ENCODE measurements at places on chromosomes 1 and 21.

DNA sequence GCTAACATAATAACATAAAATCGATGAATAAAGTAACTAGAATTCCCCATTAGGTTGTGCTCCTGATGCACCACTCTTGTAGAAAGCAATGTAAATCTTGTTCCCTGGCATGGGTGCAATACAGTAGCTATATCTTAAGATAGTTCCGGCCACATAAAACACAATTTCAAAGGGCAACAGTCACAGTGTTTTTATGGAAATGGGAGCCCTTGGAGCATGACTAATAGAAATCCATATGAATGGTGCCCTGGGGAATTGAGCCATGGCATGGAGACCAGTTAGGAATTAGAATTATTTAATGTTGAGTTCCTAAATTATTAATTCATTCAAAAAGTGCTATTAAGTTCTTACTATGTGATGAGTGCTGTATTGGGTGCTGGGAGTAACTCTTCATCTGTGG, 118.7 kb downstream of the KCNK2 start:
- DNase-seq, result no peak

DNA sequence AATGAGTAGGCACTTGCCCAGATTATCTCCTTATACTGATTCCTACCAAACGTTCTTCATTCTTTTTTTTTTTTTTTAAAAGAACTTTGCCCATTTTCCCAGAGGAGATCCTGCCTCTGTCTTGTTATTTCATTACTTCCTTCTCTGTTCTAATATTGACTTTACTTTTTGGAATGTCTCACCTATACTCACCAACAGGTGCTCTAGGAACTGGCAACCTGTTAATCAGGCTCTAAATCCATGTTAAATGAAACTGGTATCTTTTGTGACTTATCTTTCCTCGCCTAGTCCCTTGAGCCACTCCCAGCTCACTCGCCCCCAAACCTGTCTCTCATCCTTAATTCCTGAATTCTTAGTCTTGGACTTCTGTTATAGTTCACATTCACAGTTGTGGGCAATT, 1.2 kb upstream of the CRCT1 start:
- no peak for DNase-seq

GRCh38 chr1:200923601-200924000, 28.9 kb downstream of the INAVA start:
- DNase-seq, result no peak

- no peak for DNase-seq
Measured at GRCh38 chr1:239676522-239677273, 290.3 kb downstream of the CHRM3 start.

- no peak for DNase-seq
Measured at GRCh38 chr1:31581821-31582810, 5.8 kb downstream of the TINAGL1 start.

DNA sequence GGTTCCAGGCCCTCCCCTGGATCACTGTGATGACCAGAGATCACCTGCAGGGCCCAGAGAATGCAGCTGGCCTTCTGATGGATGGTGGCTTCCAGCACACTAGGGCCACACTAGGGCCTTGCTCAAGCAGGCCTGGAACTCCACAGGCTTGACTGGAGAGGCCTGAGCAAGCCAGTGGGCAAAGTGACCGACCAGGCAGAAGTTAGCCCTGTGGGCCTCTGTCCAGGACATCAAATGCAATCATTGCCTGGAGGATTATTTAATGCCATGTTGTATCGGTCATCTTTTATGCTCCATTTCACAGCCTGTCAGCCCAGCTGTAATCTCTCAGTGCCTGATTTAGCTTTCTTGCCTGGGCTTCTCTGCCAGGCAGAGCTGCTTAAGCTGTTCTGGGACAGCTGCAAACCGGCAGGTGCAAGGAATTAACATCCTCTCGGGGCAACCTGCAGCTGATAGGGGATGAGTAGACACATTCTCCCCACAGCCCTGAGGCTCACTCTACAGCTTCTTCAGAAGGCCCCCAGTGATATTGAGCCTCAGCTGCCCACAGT, 17.7 kb downstream of the NENF start:
- no peak for DNase-seq

GRCh38 chr1:243733670-243734307, 116.3 kb downstream of the AKT3 start:
- no peak for DNase-seq

DNA sequence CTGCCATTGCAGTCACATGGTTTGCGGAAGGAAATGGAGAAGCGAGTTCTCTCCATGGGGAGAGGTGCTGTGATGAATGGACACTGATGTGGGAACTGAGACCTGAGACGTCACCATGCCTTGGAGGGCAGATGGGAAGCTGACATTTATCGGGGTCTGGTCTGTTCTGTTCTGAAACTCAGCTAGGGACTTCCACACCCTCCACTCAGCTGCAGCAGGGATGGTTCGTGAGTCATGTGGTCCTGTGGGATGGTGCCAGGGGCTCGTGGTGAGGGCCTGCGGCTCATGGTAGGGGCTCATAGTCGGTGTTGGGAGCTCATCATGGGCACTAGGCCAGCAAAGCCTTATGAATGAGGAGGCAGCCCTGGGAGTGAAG, 6.1 kb downstream of the GPR137B start:
- no peak for DNase-seq

DNA sequence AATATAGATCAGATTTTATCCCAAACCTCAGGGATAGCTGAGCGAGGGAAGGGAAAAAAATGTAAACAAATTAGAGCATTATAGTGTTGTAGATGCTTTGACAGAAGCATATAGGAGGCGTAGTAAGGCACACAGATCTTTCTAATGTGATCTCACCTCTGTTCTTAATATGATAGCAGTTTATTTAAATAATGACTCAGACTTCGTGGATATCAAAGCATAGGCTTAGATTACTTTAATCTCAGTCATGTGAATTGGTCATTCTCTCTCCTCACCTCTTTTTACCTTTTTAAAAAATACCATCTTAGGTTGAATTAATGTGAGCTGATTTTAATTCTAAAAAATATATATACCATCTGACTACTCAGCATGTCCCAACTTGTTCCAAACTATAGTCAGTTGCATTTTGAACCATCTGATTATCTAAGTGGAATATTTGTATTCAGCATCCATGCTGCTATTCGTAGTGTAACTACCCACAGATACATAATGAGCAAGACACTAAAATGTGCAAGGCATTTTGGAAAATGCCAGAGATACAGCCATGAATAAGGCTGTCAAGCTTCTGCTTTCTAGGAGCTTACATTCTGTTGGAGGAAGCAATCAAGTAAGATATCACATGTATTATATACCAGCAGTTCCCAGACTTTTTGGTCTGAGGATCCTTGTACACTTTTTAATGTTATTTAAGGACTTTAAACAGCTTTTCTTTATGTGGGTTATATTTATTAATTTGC, 76.7 kb downstream of the OSBPL9 start:
- no peak for DNase-seq

DNA sequence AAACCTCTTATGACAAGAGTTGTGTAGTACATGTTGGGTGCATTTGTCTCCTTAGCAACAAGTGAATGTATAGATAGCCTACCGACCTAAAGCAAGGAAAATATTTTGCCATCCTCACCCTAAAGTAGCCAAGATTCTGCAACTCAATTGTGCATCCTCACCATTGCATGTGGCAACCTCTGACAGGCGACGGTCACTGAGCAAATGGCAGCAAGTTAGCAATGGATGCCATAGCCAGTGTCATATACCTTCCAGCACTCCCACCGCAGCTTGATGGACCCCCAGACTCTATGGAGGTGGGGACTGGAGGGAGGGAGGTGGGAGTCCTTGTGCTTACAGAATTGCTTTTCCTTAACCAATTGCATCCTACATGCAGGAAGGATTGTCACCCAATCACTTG, 17.0 kb downstream of the PROX1 start:
- DNase-seq, result no peak

GRCh38 chr1:84427250-84428188, 29.2 kb downstream of the DNASE2B start:
- DNase-seq, result no peak

DNA sequence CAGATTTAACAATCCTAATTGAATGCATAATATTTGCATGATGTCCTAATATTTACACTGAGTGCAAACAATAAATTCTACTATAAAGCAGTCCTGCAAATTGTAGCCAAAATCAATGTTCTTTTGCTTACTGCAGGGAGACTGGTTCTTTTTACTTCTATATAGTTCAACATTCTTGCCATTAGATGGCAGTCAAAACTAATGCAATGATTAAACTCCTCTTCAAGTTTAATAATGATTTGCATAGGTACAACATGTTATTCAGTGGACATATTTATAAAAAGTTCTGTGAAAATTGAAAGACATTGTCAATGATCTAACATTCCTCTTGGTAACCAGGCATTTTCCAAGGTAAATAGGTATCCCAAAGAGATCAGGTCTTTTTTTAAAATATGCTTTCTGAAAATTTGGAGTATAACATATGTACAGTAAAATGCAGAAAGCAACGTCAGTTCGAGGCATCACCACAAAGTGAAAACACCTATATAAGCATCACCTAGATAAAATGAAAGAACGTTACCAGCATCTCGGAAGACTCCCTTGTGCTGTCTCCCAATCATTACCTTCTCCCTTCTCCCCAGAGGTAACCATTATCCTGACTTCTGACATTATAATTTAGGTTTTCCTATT, 9.8 kb upstream of the FNBP1L start:
- DNase-seq, result no peak
